K562 (cell line): ENCODE measurements at places on chromosomes 1 and 21.

- no peak for DNase-seq
These were observed 573 bp downstream of the KLHL21 start for GRCh38 chr1:6601923-6602668.

DNA sequence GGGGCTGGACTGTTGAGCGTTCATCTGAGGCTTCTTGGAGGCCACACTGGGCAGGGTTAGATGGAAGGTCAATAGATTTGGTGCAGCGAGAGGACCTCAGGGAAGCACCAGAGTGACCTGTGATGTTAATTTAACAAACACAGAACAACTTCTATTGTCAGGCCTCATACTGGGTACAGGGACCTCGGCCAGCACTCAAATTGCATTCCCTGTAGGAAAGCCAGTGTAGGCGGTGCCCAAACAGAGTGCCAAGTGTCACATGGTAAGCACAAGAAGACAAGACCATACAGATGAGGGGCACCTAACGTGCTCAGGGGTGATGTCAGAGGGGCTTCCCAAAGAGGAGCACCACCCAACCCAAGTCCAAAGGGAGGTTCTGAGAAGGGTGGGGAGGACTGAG, 1.3 kb downstream of the TMEM269 start:
- no peak for DNase-seq

- DNase-seq, result peak; percentile 44
These were observed 76.5 kb upstream of the BTG3 start for GRCh38 chr21:17688912-17689874.

DNA sequence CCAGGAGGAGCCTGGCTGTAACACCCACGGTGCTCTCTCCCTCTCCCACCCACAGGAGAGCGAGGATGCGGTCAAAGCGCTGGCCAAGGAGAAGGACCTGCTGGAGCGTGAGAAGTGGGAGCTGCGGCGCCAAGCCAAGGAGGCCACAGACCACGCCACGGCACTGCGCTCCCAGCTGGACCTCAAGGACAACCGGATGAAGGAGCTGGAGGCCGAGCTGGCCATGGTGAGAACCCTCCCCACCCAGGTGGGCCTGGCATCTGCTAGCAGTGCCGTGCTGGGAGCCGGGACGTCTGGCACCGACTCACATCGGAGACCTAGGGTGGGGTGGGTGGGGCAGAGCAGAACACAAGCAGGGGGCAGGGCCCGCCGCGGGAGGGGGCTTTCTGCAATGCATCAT, 109.6 kb upstream of the TMEM51 start:
- no peak for DNase-seq

- no peak for DNase-seq
These were observed 801.7 kb upstream of the PRMT6 start for GRCh38 chr1:106254748-106255147.

DNA sequence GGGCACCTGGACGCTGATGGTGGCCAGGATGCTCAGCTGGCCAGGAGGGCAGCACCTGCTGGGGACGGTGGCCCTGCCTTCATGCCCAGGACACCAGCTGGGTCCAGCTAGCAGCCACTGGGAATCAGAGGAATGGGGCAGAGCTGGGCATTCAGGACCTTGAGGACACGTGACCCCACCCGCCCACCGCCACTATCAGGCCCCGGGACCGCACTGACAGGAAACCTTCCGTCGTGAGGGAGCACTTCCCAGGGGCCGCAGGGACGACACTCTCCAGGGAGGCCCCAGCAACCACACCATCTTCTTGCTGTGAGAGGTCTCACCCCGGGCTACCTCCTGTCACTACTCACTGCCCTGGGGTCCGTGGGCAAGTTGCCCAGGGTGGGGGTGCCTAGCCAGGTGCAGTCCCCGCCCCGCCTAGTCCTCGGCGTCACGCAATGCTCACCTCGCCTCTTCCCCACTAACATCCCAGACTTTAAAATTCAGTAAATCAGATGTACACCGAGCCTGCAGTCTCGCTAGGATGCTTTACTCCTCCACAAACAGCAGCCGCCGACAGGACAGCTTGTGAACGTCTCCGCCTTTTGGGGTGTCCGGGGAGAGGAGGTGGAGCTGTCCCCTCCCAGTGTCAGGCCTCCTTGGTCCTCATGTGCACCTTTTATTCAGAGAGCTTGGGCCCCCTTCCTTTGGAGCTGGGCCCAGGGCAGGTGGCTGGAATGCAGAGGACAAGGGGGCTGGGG, 4.9 kb downstream of the VWA1 start:
- no peak for DNase-seq

GRCh38 chr1:55262822-55263221, 47.7 kb upstream of the USP24 start:
- DNase-seq, result no peak

DNA sequence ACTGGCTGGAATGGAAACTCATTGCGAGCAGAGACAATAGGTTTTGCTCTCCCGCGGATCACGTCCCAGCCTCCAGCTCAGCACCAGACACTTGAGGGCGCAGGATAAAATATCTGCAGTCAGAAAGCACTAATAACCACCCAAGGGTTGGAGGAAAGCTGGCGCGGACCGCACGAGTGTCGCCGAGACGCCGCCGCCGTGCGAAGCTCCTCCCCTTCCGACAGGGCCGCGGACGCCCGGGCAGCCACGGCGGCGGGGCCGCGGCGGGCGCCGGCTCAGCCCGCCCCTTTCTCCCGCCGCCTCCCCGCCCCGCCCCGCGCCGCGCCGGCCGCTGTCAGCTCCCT, at the start of gene CMPK1:
Gene CMPK1, plus strand, starts transcription at position 213 of the 344 bp plus-strand sequence. CDS start 156 bp downstream, outside the sequence.
- DNase-seq, result peak; percentile 91

DNA sequence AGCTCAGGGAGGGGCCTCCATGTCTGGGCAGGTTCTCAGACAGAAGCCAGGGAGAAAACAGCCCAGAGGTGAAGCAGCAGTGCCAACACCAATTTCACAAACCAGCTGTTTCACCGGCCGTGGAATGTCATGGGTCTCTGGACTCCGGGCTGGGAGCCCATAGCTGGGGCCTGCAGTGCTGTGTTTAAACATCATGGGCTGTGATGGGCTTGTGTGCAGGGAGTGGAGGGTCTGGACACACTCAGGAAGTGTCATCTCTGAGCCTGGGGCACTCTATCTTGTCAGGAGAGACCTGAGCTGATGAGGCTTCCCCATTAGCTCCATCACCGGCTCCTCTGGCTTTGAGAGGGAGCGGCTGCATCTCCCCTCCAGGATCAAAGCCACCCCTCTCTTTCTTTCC, 173.6 kb upstream of the IGSF21 start:
- no peak for DNase-seq

- no peak for DNase-seq
These were observed 135.7 kb downstream of the BEND5 start for GRCh38 chr1:48640836-48641492.

GRCh38 chr1:224785040-224785328, 144.5 kb upstream of the DNAH14 start:
- DNase-seq, result no peak

DNA sequence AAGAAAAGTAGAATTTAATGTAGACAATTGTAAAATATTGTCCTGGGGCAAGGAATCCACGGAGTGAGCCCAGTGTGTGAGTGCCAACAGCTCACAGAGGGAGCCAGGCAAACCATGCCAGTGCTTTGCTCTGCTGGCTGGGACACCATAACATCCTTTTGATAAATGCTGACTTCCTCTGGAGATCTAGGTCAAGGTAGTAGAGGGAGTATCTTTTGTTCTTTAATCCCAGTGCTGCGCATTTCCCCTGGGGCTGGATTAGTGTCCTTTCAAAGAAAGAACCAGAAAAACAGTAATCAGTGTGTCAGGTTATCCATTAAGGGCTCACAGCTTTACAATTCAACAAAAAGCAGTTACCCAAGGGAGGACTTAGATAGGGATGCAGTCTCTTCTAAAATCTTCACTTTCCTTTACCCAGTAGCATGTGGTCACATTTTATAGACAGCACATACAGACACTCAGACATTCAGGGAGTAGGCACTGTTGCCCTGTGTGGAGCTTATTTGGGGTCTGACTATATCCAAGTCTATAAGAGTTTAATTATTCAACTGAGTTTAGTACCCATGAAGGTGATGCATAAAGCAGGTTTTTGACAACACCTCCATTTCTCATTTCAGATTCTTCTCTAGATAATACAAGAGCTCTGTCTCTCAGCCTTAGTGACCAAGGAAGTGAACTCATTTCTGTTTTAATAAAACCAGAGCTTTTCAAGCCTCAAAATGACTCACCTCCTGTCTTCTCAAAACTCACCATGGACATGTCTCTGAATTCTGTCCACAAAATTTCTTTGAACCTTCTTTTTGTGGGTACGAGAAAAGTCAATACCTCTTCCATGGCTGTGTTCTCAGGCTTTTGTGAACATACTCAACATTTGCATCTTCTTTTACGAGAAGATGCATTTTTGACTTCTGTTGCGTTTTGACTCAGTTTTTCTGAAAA, 215.3 kb downstream of the BRINP2 start:
- no peak for DNase-seq

- DNase-seq, result peak; percentile 96
These were observed 17.2 kb upstream of the SLAMF6 start for GRCh38 chr1:160539990-160540858.

DNA sequence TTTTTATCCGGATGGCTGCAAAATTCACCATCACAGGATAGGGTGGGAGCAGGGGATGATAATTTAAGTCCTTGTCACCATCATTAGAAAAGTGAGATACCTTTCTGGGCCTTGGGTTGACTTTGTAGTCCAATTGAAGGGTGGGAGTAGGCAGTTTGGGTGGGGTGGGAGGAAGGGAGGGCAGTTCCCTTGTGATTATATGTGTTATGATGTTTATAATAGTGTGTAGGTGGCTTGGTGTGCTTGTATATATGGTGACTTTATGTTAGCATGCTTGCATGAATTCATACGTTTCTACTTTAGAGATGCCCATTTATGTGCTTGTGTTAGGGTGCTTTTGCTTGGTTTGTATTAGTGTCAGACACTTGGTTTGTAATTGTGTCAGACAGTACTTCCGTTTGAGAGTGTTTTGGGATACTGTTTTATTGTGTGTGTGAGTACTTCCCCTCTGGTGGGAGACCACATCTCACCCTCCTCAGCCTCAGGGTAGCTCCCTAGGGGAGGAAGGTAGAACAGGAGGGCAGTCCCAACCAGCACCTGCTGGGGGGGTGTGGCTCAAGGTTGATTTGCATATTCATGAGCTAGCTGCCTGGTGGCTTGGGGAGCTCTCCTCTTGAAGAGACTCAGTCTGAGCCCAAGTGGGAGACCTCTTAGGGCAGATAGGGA, 6.3 kb upstream of the POU3F1 start:
- DNase-seq, result no peak

- no peak for DNase-seq
These were observed 198.6 kb downstream of the SIPA1L2 start for GRCh38 chr1:232431326-232431725.

DNA sequence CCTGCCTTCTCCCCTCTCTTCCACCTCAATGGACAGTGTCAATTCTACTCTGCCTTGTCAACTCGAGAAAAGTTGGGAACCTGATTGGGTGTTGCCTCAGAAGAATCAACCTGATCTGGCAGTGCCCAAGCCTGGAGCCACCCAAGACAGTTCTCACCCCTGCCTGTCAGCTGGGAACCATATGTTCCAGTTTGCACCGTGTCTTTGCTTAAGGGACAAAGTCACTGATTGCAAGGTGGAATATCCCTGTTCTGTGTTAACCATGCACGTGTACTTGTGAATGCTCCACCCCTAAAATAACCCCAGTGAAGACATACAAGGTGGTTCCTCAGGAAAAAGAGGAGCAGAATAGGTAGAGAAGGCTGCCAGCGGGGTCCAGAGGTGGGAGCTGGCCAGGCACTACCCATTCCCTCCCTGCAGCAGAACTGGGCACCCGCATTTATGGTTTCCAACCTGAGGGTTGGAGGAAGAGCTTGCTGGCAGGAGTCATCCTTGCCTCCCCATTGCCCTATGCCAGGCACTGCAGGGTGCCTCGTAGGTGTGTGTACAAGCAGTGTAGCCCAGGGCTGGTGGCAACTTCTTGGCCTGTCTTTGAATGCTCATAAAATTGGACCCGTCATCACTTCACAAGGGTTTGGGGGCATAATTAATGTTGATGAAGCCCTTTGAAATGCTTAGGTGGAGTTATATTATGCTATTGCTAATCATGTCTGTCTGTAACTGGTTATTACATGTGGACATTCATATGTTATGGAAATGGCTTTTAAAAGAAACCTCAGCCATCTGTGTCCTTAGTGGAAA, 11.3 kb downstream of the NIPAL3 start:
- no peak for DNase-seq

DNA sequence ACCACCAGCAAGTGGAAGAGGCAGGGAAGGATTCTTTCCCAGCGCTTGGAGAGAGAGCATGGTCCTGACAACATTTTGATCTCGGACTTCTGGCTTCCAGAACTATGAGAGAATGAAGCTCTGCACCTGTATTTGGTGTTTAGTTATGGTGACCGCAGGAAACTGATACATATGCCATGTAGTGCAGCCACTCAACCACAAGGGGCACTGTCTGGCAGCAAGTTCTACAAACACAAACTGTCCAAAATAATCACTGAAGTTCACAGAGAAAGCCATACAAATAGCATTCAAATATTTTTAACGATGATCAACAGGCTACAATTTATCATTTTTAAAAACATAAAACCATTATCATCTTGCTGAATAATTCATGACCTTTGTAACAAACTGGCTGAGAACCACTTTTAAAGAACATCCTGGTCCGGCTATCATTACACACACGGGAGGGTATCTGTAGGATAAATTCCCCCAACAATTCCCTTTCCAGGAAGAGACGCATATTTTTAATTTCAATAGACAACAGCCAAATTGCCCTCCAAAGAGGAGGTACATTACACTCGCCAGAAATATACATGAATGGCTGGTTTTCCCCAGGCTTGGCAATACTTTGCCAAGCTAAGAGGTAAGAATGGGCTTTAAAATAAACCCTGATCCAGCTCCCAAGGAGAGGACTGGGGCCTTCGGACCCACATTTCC, 9.2 kb upstream of the CBR3 start:
- peak; percentile 58 for DNase-seq

DNA sequence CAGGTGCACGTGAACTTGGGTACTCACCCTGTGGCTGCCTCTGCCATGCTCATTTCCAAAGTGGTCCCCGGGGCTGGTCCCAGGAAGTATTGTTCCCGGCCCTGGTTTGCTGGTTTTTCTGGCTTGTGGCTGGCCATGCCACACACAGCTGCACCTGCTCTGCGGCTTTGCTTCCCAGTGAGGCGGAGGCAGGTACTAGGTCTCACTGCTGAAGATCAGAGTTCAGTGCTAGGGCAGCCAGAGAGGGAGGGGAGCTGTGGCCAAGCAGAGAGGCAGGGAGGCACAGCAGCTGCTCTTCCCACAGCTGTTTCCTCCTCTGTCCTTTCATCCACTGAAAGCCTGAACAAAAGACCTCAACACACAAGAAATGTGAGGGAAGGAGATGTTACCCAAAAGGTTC, 30.5 kb downstream of the ENO1 start:
- no peak for DNase-seq

DNA sequence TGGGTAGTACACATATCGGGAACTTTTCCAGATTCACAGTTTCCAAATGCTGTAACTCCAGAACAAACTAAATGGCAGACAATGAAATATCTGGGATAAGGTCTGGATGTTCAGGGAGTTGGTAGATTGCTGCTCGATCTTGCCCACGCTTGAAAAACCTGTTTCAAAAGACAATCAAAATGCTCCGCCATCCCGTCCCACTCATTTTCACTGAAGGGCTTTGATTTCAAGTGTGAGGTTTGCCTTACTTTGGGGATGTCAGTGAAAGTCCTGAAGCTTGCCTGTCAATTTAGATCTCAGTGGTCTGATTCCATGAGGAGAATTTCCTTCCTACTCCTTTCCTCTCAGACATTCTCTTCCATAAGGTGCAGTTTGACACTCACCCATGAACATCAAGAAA, 236.3 kb upstream of the KCNK2 start:
- no peak for DNase-seq
